ENCODE measurements at places on chromosomes 4 and X.

- DNase-seq = no peak
Observed at GRCh38 chr4:12583275-12583674, 900.9 kb downstream of the RAB28 start.

DNA sequence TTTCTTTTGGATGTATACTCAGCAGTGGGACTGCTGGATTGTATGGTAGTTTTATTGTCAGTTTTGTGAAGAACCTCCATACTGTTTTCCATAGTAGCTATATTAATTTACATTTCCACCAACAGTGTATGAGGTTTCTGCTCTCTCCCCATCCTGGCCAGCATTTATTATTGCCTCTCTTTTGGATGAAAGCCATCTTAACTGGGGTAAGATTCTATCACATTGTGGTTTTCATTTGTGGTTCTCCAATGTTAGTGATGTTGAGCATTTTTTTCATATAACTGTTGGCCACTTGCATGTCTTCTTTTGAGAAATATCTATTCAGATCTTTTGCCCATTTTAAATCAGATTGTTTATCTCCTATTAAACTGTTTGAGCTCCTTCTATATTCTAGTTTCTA, 27.6 kb downstream of the QRFPR start:
- no peak for DNase-seq

DNA sequence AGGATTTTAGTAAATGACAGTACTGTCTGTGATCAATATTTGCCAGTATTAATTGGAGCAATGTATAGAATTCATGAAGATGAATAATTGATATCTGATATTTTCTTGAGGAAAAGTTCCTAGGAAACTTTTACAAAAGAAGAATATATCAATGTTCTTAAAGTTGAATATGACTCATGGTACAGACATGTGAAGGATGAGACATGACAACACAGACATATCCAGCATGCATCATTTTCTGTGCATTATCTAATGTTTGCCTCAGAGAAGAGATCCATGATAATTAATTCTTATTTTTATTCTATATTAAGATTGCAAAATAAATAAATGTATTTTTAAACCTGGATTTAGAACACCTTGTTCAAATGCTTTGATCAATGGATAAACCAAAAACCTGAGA, 452.9 kb upstream of the EPHA5 start:
- DNase-seq = no peak

DNA sequence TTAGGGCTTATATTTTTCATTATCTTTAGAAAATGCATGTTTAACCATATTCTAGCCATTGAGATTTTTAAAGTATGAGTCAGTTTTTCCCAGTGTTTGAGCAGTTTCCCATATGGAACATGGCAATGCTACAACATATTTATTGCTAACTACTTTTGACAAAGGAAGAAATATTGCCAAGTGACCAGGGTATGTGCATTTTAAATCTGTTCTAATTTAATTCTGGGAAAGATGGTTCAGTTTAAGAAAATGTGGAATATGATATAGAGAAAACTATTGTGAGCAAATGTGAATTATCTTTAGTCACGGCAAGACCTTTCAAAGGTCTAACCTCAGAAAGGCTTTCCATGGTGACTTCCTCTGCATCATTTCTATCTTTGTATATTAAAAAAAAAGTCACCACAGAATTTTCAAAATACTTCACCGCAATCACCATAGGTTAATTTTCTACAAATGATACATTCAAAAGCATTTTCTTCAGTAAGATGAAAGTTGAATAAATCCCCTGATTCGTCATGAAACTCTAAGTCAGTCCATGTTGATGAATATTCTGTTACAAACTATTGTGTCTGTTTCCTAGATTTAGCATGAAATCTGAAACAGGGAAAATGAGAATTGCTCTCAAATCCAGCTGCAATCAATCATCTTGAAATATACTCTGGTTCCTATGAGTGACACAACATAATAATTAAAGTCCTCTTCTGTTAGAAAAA, 2349.0 kb upstream of the TENM3 start:
- DNase-seq = no peak

DNA sequence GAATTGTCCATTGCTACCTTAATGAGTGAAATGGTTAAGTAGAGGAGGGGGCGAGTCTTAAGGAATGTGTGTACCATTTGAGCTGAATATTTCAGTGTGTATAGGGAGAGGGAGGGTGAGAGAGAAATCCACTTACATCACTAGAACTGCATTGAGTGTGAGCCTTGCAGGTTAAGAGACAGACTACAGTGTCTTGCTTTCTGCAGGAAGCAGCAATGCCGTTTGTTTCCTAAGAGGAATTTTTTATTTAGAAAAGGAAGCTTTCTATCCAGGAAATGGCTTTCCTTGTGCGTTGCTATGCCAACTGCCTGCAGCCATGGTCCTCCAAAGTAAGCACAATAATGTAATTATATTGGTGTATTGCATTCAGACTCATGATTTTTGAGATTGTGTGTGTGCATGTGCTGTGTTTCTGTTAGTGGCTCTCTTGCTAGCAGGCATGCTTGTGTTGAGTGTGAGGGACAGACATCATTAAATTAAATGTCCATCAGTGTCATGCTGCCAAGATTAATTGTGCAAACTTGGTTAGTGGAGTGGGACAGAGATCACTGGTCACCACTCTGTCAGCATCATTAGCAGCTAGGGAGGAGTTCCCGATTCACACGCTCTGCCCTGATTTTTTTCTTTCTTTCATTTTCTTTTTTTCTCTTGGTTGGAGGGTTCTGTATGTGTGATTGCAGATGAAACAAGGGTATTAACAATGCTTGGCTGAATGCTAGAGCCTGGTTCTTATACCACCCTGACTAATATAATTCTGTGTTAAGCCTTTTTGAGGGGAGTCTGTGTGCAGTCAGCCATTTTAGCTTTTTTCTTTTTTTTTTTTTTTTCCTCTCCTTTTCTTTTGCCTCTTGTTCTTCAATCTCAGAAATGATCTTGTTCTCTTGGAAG, 164.3 kb downstream of the RAPGEF2 start:
- no peak for DNase-seq

- no peak for DNase-seq
Observed at GRCh38 chr4:140367738-140368137, 5.7 kb upstream of the SCOC start.

GRCh38 chrX:137896123-137896522, 330.2 kb downstream of the ZIC3 start:
- no peak for DNase-seq

- DNase-seq = no peak
Observed at GRCh38 chr4:21882051-21882839, 66.3 kb downstream of the KCNIP4 start.

GRCh38 chrX:136646602-136647239, 1.2 kb upstream of the CD40LG start:
- peak; percentile 75 for DNase-seq

DNA sequence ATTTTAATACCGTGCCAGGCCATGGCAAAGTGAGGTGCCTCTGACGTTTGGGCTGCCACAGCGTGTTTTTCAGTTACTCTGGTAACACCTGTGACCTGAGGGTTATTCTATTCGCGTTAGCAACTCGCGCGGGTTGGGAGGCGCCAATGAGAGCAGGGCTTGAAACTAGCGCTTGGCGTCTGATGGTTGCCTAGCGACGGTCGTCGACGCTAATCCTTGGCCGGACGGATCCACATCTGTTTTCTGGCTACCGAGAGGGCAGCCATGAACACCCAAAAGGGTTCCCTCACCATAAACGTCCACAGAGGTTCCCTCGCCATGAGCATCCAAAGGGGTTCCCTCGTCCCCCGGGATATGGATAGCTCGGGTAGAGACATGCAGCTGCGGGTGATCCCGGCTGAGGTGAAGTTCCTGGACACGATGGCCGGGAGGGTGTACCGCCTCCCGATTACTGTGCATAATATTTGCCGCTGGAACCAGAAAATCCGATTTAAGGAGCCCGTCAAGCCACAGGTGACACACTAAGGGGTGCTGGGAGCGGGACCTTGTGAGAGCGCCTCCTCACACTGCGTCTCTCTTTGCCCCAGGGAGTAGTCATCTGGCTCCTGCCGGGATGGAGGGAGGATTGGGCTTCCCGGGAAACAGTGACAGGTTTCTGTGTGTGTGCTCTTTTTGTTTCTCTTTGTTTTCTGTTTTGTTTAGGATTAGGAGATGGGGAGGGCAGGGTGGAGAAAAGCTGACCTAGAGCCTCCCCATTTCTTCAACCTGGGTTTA, at the start of gene CFAP47:
Gene CFAP47, plus strand, starts transcription at position 199 of the 774 bp plus-strand sequence. Its CDS starts 66 bp downstream, at position 265.
- DNase-seq = no peak

DNA sequence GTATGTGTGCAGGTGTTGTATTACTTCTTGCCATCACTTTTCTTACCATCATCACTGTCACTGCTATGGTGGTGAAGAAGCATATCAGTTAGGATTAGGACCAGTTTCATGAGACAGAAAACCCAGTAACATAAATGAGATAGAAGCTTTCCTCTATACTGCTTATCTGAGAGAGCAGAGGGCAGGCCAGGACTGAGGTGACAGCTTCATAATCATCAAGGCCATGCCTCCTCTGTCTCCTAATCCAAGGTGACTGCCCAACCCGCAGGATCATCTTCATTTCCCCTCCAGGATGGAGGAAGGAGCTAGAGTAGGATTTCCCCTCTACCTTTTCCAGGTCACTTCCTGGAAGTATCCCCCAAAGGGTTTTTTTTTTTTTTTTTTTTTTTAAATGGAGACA, 35.4 kb downstream of the TMEM131L start:
- DNase-seq = no peak

DNA sequence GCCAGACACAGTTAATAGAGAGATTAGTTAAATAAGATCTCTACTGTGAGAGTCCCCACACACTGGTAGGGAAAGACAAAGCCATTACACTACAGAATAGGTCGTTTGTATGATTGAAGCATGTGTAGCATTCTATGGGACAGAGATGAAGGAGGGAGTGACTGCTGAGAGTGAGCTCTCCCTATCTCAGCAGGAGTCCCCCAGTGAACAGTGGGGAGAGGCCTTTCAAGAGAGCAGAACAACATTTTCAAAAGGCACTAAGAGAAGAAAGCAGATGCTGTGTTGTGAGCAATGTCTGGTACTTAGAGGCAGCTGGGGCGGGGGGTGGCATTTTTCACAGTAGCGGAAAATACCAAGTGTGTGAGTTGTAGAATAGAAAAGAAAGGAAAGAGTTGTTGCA, 413.6 kb downstream of the AFF2 start:
- no peak for DNase-seq

GRCh38 chr4:83228231-83228630, 56.4 kb downstream of the COQ2 start:
- no peak for DNase-seq

DNA sequence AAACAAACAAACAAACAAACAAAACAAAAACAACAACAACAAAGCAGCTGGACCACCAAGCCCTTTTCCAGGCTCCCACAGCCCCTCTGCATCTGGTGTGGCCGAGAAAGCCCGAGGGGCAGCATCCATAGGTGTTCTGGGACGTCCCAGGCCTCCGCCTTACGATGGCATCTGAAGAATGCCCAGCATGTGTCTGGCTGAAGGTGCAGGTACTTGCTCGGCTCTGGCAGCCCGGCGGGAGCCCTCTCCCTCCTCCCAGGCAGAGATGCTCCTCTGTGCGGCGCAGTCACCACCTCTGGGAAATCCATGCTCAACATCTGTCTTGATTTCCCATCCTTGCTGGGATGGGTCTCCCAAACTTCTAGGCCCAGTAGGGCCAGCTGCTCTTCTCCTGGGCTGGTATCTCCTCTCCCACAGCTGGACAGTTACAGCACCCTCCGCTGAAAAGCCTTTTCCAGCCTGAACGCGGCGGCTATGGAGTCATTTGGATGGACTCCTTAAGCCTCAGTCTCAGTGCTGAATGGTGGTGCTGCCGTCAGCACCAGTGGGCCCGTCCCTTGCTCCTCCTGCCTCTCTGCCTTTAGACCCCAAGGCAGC, 4.3 kb downstream of the PSAPL1 start:
- DNase-seq = no peak

GRCh38 chr4:151942971-151943370, 182.2 kb upstream of the GATB start:
- no peak for DNase-seq

DNA sequence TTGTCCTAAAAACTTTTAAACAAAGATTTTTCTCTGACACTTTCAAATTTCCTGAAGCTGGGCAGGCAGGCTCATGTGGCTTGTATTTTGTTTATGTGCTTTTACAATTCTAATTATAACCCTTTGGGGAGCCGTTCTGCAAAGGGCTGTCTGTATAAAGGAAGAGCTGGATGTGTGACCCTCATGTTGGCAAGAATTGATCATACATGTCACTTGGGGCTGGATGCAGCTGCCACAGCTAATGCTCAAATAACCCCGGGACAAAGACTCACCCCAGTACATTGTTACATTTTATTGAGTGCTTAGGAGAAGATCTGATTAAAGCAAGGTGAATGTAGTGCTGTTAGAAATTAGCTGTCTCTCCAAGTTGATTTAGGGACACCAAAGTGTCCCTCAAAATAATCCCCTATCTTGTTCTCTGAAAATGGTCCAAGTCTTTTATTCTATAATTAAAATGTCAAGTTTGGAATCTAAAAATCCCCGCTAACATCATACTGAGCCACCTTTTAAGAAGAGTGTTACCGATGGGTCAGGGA, 13.0 kb upstream of the DAPP1 start:
- DNase-seq = no peak

DNA sequence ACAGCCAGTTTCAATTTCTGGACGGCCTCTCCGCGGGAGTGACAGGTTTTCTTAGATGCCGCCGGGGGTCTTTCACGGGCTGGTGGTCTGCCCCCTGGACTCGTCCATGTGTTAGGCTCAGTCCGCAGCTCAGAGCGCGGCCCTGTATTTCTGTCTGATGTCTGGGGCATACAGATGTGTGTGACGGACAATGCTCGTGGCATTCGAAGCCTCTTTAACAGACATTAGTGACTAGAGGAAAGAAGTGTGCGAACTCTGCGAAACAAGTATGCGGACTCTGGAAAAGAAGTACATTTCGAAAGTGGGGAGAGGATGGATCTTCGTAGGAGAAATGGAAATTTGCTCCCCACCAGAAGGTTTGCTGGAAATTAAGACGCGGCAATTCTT, 793 bp upstream of the DCUN1D4 start:
- DNase-seq = no peak

DNA sequence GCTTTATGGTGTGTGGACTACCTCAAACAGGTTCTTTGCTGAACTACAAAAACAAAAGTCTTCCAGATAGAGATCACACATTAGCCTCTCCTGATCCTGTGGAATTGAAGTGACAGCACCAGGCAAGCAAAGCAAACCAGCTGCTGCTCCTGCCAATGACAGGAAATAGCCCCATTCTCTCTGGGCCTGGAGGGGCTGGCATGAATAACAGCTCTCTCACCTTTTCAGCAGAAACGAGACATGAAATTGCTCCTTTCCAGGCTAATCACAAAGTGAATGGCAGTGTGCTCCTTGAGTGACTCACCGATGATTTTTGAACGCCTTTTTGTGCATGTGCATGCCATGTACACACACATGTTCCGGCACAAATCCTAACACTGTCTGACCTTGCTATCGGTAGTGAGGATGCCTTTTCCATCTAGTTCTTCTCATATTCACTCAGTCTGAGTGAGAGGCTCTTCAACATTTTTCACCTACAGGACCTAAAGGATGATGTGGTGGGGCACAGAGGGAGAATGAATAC, 24.4 kb downstream of the MFAP3L start:
- no peak for DNase-seq

GRCh38 chr4:186820391-186820891, 96.8 kb upstream of the FAT1 start:
- no peak for DNase-seq

Data from activated CD4-positive, alpha-beta T cell treated with anti-CD3 and anti-CD28 coated beads for 48 hours (primary cell).